ENCODE measurements at places on chromosomes 1 and 21.
A peak's percentile ranks its signal among the peaks of the same experiment; 100 is the strongest.

GRCh38 chr1:173127369-173128307 lies 76.9 kb upstream of the TNFSF18 start:
- no peak for DNase-seq

- no peak for DNase-seq
Measured at GRCh38 chr1:18924221-18924691, 21.9 kb upstream of the ALDH4A1 start.

- DNase-seq: no peak
Measured at GRCh38 chr1:63559357-63559756, 33.9 kb upstream of the PGM1 start.

DNA sequence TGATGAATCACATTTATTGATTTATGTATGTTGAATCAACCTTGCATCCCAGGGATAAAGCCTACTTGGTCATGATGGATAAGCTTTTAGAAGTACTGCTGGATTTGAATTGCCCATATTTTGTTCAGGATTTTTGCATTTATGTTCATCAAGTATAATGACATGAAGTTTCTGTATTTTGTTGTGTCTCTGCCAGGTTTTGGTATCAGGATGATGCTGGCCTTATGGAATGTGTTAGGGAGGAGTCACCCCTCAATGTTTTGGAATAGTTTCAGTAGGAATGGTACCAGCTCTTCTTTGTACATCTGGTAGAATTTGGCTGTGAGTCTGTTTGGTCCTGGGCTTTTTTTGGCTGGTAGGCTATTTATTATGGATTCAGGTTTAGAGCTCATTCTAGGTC lies 1643.1 kb upstream of the B3GALT2 start:
- DNase-seq: no peak

- DNase-seq: no peak
Measured at GRCh38 chr1:8151647-8152046, 125.5 kb upstream of the ERRFI1 start.

DNA sequence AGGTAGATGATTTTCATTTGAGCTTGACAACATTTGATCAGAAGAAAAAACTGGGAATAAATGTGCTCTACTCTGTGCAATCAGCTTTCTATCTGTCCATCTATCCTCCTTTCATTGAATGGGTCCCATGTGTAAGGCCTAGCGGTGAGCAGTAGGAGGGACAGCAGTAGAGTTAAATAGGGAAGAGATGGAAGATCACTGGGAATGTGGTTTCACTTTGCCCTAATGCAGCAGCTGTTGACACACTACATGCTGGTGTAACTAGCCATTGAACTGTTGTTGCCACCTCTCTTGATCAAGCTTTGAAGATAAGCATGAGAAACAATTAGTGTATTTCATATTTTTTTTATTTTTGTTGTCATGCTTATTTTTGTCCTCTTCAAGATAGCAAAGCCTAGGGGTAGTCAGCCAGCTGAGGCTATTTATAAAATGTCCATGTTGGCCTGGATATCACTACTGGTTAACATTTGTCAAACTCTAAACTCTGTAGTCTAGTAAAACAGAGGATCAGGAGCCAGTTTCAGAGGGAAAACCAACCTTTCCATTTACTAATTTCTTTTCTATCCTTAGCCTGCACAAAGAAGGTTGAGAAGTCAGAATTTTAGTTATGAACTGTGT lies 41.9 kb downstream of the CACNA1E start:
- no peak for DNase-seq

GRCh38 chr1:29824511-29825273 lies 588.4 kb downstream of the PTPRU start:
- no peak for DNase-seq

GRCh38 chr1:1122981-1123480 lies 7.1 kb upstream of the C1orf159 start:
- DNase-seq: no peak

- DNase-seq: no peak
Measured at GRCh38 chr1:161305867-161306519, 3.8 kb downstream of the MPZ start.

DNA sequence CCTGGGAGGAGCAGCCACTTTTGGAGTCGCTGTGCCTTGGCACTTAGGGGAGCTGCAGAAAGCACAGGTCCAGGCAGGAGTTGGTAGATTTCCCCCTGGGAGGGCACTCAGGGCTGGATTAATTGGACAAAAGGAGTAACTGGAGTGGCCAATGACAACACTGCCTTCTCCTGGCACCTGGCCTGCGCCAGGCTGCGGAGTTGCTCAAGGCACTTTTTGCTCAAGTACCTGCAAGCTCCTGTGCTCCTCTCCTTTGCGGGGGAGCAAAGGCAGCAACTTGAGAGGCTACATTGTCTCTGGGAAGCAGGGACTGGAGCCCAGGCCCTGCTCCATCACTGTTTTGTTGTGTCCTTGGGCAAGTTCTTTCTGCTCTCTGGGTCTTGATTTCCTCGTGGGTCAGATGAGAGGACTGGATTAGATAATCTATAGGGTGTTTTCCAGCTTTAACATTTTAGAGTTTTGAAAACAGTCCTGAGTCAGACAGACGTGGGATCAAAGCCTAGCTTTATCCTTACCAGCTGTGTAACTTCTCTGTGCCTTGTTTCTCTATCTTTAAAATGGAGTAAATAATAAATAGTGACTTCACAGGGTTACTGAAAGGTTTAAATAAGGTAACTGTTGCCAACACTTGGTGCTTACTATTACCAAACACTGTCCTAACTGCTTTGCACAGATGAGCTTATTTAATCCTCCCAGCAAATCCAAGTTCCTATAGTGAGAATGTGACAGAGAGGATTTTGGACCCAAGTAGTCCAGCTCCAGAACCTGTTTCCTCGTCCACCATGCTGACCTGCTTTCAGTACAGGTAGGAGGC lies 18.0 kb upstream of the GRHL3 start:
- no peak for DNase-seq

DNA sequence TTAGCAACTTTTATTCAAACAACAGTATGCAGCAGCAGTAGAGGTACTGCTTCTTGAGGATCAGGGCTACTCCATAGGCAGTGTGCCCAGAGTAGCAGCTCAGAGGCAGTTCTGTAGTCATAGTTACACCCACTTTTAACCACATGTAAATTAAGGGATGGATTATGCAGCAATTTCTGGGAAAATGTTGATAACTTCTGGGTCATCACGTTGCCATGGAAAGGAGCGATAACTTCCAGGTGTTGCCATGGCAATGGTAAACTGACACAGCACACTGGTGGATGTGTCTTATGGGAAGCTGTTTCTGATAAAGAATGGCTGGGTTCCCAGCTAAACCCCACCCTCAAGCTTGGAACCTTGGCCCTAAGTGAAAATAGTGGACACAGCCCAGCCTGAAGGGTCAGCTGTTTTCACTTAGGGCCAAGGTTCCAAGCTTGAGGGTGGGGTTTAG lies 29.0 kb upstream of the PLA2G2A start:
- DNase-seq: peak; percentile 47

GRCh38 chr1:152015766-152016165 lies 21.0 kb downstream of the S100A11 start:
- no peak for DNase-seq

GRCh38 chr1:237115035-237115434 lies 73.1 kb downstream of the RYR2 start:
- DNase-seq: no peak

GRCh38 chr1:193431265-193431977 lies 245.0 kb upstream of the B3GALT2 start:
- no peak for DNase-seq

- DNase-seq: no peak
Measured at GRCh38 chr1:113040041-113040440, 33.0 kb upstream of the LRIG2 start.

DNA sequence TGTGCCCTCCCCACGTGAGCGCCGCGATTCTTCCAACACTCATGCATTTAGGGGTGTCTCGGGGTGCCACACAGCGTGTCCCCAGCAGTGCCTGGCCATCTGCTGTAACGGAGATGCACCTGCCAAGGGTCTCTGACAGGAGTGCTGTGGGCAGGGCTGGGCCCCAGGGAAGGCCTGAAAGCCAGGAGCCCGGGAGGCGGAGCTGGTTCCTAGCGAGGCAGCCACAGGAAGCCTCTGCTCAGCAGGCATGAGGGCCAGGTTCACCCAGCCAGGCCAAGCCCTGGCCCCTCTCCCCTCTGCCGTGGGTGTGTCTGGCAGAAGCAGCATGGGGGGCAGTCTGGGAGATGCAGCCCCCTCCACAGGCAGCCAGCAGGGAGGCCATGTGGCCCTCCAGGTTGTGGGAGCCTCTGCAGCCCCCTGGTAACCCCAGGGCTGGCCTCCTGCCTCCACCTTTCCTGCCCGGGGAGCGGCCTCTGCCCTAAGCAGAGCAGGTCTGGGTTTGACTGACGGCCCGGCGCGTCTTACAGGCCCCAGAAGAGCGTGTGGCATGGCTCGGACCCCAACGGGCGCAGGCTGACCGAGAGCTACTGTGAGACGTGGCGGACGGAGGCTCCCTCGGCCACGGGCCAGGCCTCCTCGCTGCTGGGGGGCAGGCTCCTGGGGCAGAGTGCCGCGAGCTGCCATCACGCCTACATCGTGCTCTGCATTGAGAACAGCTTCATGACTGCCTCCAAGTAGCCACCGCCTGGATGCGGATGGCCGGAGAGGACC lies 30.4 kb downstream of the SLC19A1 start:
- no peak for DNase-seq

DNA sequence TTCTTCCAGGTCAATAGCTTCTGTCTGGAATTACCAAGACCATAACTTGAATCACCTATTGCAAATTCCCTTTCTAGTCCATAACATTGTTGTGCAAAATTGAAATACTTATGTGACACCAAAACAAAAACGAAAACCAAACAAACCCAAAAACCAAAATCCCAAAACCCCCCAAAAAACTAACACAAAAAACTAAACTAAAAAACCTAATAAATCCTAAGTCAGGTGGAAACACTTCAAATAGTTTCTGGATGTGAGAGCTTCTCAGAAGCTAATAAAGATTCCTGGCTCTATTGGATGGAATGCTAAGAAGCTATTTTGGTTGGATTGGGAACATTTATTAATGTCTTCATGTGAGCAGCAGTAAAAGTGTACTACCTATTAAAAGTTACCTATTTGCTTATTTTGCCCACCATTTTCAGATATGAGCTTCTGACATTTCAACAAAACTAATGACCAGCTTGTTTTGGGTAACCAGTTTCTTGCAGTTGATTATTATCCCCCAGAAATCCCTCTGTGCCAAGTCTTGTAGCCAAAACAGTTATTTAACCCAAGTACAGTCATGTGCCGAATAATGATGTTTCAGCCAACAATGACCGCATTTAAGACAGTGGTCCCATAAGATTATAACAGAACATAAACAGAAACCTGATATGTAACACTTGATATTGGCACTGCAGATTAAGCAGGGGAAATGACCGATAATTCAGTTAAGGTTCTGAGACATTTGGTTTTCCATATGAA lies 76.4 kb downstream of the LTN1 start:
- DNase-seq: no peak

- no peak for DNase-seq
Measured at GRCh38 chr1:94284476-94284875, 47.1 kb upstream of the ARHGAP29 start.

DNA sequence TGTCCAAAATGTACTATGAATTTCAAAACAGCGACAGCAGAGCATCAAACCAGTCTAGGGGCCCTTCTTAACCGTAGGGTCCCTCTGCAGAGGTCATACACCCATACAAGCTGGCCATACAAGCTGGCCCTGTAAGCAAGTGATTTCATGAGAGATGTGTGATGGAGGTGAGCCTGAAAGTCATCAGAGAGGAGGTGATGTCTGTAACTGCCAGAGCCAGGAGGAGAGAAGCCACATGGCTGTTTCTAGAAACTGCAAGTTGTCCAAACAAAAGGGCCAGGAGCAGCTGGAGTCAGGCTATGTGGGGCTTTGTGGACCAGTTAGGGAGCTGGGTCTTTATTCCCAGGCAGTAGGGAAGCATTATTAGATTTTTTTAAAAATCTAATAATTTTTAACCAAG lies 14.8 kb upstream of the SERINC2 start:
- DNase-seq: no peak

GRCh38 chr1:40315795-40316594 lies 1.1 kb downstream of the COL9A2 start:
- DNase-seq: no peak

GRCh38 chr1:162538815-162539431 lies 22.6 kb upstream of the UAP1 start:
- DNase-seq: no peak

DNA sequence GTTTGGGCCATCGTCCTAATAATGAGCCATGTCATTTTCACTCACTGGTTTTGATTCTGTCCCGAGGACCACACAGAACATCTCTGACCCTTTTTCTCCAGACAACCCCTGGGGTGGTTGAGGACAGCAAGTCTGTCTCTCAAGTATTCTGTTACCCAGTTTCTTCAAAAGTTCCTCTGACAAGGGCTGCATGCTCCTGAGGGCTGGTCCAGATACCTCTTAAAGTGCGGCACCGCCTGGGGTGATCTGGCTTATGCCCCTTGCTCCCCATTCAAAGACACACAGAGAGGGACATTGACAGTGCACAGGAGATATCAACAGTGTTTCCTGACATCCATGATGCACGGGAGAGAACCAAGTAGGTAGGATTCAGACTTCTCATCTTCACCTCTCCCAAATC lies 132.9 kb upstream of the EDN2 start:
- DNase-seq: no peak

DNA sequence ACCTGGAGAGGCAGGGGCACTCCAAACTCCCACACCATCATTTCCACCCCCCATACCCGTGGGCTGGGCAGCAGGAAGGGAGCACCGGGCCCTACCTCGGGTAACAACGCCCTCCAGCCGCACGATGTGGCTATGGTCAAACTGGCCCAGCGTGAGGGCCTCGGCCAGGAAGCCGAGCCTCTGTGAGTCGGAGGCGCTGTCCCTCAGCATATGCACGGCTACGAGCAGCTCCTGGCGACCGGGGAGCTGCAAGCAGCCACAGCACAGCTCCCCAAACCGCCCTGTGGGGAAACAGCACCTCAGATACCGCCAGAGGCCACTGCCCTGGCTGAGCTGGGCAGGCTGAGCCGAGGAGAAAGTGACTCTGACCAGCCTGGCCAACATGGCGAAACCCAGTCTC lies 29.2 kb downstream of the CDCA8 start:
- no peak for DNase-seq

- no peak for DNase-seq
Measured at GRCh38 chr1:156419854-156420204, 50.8 kb downstream of the RHBG start.

- no peak for DNase-seq
Measured at GRCh38 chr1:24932284-24932683, 2.2 kb upstream of the RUNX3 start.

- DNase-seq: no peak
Measured at GRCh38 chr1:198467342-198467741, 73.1 kb downstream of the ATP6V1G3 start.

Measured in forelimb muscle (tissue), 1 donor.